NCI-H187 (cell line): ENCODE measurements at places on chromosomes 11 and 22.

DNA sequence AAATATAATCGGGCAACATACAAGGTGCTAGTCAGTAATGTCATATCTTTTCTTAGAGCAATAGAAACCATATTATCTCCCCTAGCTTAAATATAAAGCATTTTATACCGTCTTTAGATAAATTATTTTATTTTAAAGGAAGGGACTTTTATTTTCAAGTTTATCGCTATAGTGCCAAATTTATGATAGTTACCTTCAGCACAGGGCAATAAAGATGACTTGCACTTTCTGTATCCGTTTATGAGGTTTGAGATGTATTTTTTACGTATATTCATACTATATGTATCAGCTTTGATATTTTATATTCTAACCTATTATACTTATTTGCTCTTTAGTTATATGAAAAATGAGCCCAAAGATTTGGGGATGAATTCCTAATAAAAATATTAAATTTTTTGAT, 61.6 kb upstream of the CARD18 start:
- no peak for DNase-seq

- no peak for DNase-seq
These were observed 106.2 kb downstream of the LRRC32 start for GRCh38 chr11:76564364-76564763.

DNA sequence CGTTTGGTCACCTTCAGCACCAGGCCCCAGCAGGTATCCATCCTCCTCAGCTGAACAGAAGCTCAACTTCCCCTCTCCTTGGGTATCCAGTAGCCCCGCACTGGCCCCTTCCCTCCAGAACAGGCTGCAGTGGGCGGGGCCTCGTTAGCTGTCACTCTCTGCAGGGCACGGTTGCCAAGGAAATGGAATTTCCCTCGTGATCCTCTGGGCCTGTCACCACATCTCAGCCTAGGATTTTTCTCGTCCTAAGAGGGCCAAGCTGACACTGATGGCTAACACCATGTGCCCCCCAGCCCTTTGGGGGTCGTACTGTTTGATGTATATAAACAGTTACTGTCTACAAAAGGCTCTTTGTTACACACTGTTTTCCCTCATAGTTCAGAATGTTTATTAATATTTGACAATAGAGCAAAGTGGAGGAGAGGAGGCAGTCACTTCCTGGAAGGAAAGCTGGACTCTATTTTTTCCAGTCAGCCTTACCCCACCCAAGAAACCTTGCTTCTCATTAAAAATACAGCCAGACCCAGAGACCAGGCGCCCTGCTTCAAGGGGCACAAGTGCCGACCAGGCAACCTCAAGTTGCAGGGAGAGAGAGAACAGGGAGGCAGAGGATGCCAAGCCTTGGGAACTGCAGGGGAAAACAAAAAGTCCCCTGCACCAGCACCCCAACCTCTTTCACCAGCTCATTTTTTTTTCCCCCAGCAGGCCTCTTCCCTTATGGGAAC, 44.5 kb downstream of the FEZ1 start:
- no peak for DNase-seq

GRCh38 chr22:45966320-45966894, 10.6 kb downstream of the WNT7B start:
- DNase-seq = no peak

GRCh38 chr11:16512899-16513241, 156.5 kb upstream of the SOX6 start:
- no peak for DNase-seq

DNA sequence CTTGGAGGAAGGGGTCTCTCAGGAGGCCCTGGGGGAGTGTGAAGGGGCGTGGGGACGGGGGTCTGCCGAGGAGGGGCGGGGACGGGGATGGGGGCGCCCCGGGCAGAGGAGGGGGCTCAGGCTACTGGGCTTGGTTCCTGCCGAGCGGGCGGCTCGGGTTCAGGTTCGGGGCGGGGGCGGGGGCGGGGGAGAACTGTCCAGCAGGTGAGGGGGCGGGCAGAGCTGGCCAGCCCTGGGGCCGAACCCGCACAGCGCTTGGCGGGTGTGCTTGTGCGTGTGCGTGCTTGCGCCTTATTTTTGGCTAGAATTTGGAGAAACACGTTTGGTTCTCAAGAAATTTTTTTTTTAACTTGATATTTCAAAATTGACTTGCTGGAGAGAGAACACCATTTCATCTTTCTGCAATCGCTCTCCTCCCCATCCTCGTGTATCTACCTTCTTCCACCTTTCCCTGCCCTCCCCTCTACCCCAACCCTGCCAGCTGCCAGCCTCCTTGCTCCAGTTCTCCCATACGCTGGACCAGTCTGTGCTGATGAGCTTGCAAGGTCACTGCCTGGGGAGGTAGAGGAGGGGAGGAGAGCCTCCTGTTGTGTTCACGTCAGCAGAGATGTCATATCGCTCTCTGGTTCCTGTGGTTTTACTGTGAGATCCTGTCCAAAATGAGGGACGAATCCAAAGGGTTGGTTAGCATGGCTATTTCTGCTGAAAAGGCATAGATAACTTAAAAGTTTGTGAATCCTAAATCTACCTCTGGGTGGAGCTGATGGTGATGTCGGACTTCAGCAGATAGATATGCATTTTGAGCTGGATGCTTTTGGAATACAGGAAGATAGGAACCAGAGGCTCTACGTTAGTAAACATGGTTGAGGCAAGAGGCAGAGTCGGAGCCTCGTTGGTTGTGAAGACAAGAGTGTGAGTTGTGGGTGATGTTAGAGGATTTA, 668 bp downstream of the MADD start:
- no peak for DNase-seq

GRCh38 chr11:3196161-3197043, 22.2 kb downstream of the MRGPRG start:
- DNase-seq = no peak

DNA sequence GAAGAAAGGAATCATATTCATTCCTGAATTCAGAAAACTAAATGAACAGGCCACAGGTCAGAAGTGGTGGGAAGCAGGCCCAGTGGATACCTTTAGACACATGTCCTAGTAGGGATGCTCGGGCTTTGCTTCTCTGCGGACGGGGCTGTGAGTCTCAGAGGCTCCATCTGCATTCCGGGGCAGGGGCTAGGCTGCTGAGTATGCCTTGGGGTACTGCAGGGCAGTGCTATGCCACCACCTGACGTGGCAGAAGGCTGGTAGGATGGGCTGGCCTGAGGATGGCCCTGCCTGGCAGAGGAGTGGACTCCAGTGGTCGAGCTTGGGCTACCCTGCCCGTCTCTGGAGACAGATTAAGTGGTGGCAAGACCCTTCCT, 9.6 kb downstream of the C22orf23 start:
- no peak for DNase-seq

- DNase-seq = no peak
These were observed 51.7 kb upstream of the BID start for GRCh38 chr22:17825876-17826550.

DNA sequence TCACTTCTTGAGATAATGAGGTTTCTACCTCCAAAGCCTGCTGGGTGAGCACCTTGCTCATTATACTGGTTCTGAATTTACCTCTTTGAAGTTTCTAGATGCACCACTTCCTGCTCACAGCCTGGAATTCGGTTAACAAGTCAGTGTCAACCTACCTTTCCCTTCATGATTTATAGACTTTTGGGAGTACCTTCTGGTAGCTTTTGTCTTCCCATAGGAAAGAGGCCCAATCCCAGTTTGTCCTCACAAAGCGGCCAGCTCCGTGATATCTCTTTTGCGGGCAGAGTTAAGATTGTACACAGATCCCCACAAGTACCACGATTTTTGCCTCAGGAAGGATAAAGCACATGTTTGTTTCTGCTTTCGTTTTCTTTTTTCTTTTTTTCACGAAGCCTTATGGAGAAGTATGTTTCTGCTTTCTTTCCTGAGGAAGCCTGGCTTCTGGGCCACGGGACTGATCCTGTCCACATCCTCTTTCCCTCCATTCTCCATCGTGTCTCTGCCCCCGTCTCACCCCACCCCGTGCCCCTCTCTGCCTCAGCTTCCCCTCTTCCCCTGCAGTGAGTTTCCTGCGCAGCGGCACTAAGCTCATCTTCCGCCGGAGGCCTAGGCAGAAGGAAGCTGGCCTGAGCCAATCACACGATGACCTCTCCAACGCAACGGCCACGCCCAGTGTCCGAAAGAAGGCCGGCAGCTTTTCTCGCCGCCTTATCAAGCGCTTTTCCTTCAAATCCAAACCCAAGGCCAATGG, 5.7 kb upstream of the HINFP start:
- DNase-seq = no peak

- DNase-seq = no peak
These were observed 12.9 kb downstream of the DTX4 start for GRCh38 chr11:59184691-59185339.

GRCh38 chr11:131827430-131827829, 457.0 kb downstream of the NTM start:
- DNase-seq = no peak

- no peak for DNase-seq
These were observed 221.2 kb upstream of the B3GAT1 start for GRCh38 chr11:134633276-134633675.

DNA sequence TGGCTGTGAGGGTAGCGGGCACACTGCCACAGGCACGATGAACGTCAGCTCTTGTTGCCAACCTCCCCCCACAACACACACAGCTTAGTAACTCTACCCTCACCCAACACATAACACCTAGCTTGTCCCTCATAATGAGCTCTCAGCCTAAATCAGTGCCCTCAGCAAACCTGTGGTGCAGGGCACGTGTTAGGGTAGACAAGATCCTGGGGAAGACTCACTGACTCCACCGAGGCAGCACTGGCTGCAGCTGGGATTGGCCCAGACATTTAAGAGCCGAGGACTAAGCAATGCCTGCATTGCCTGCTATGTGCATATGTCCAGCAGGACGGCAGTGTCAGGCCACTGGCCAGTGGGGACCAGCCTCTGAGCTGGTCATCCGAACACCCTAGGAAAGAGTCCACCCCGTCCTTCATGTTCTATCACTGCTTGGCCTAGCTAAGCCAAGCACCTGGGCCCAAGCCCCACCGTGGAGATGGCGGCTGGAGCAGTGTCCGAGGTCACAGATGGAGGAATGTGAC, 32.9 kb upstream of the TRIM29 start:
- no peak for DNase-seq

GRCh38 chr22:37223965-37224551, 11.8 kb upstream of the SSTR3 start:
- DNase-seq = no peak

DNA sequence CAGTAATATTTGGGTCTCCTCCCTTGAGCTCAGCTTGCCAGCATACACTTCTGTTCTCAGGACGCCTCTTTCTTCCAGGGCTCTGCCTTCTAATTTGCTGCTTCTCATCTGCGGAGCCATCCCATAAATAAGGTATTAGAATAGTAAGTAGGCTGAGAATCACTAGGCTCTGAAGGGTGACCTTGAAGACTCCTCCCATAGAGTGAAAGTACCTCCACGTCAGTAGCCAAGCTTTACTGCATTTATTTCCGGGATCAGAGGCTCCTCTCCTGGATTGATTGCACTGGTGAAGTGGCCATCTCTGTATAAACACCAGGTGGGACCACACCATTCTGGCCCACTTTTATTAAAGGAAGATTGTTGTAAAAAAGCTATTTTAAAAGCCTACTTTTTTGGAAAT, 315.5 kb downstream of the FAT3 start:
- DNase-seq = no peak

- no peak for DNase-seq
These were observed 39.3 kb upstream of the SPON1 start for GRCh38 chr11:13923182-13923581.

GRCh38 chr22:16808744-16809143, 16.5 kb downstream of the XKR3 start:
- no peak for DNase-seq

DNA sequence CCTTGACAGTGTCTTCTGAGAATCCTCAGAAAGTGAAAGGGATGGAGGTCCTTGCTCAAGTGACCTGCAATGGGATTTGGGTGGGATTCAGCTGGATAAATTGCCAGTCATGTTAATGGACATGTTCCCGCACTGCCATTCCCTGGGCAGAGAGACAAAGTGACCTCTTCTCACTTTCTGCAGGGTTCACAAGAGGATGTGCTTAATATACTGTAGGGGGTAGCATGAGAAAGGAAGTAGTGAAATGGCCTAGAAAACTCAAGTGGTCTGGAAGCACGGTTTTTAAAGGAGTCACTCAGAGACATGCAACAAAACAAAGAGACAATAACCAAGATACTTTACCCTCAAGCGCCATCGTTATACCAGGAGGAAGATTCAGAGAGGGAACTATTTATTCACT, 70.2 kb downstream of the NELL1 start:
- DNase-seq = peak; percentile 35

- DNase-seq = no peak
These were observed 17.0 kb downstream of the IMMP1L start for GRCh38 chr11:31492320-31492913.

GRCh38 chr11:87255589-87255988, 217.9 kb downstream of the TMEM135 start:
- no peak for DNase-seq

- no peak for DNase-seq
These were observed 5.8 kb upstream of the TBC1D10A start for GRCh38 chr22:30332551-30332950.

DNA sequence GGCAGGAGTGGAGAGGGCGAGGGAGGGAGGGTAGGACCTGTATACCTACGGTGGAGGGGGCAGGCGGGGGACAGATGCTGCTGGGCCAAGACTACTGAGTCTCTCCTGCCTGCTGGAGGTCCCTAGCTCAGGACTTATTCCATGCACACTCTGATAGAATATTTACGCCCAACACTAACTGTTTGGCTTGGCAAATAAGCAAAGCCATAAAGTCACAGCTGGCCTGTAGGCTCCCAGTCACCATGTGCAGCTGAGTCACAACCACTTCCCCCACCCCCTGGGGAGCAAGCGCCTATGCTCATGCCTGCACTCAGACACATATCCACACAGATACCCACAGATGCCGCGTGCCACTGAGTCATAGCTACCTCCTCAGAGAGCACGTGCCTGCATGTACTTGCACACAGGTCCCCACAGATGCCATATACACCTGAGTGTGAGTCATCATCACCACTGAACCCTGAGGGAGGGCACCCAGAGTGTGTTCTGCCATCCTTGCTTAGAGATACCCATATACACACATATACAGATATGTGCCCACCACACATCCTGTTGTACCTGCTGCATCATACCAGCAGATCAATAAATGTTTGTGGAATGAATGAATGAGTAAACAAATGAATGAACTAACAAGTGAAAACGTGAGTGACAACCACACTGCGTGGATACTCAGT, 95.8 kb downstream of the SWAP70 start:
- no peak for DNase-seq

GRCh38 chr11:33808228-33808828, 34.0 kb upstream of the FBXO3 start:
- DNase-seq = peak; percentile 71

GRCh38 chr11:1346669-1347390, 37.4 kb upstream of the TOLLIP start:
- no peak for DNase-seq
